ENCODE measurements at places on chromosomes 12 and 14.

DNA sequence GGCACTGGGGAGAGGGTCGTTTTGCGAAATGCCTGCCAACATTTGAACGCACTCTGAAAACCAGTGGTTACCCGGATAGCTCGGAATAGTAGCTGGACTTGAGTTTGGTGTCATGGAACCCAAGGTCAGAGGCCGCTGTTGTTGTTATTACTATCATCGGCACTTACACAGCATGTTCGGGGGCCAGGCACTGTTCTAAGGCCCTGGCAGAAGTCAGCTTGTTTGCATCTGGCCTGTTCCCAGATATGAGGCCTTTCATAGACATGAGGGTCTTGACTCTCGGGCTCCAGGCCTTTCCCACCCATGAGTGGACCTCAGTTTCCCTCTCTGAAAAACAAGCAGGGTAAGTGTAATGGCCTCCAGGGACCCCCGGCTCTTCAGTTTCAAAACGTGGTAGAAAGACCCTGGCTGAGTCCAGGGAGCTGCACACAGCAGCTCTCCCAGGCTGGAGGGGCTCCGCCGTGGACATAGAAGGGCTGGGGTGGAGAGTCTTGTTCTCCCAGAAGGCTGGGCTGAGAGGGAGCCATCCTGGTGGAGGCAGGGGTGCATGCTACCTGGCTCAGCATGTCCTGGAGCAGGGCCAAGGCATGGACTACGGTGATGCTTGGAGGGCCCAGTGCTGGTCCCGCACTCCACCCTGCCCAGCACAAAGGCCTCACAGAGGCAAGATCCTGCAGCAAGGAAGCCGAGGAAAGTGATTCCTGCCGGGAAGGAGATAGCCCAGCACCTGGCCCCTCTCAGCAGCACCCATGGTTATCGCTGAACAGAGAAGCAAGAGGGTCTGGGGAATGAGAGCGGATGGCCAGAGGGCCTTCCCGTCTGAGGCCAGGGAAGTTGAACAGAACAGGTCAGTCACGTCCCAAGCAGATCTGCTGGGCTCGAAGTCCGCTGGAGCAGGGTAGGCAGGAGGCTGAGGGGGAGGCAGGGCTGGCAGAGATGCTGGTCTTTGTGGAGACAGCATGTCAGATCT is 63.5 kb upstream of the C14orf180 start:
- no peaks in the 10 kb centered on the region for H3K27me3 ChIP-seq
- H3K4me1 ChIP-seq, result no peaks in the 10 kb centered on the region
- H3K36me3 ChIP-seq, result no peaks in the 10 kb centered on the region
- no peak for DNase-seq
- no peak overlapping the region for H3K4me3 ChIP-seq
- no peak overlapping the region for H3K27ac ChIP-seq

- H3K4me1 ChIP-seq, result peaks cover 5% of the 10 kb centered on the region
- H3K4me3 ChIP-seq, result peak overlapping the region; percentile 80
- H3K36me3 ChIP-seq, result no peaks in the 10 kb centered on the region
- peaks cover 13% of the 10 kb centered on the region for H3K27me3 ChIP-seq
Measured at GRCh38 chr12:8890313-8891085, 23.8 kb upstream of the PHC1 start.

DNA sequence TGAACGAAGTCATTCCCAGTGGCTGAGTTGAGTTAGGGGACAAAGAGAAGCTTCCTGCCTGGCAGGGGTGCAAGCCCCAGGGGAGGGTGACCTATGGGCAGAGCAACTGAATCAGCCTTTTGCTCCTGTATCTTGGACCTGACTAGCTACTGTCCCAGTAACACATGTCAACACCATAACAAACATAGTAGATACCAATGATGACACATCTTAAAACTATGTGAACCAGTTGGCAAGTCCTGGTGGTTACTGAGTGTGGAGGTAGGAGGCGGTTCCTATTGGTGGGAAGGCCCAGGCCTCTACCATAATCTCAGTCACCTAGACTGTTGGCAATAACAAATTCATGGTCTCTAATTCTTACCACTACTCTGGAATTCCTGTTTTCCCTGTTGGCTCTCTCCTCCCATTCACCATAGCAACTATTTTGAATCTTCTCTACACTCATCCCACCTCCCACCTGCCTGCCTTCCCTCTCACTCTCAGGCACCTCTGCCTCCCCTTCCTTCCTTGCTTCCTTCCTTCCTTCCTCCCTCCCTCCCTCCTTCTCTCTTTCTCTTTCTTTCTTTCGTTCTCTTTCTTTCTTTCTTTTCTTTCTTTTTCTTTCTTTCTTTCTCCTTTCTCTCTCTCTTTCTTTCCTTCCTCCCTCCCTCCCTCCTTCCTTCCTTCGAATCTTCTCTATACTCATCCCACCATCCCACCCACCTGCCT is 8.1 kb upstream of the P2RX7 start:
- H3K36me3 ChIP-seq, result peaks cover under 1% of the 10 kb centered on the region
- H3K27me3 ChIP-seq, result peaks cover 4% of the 10 kb centered on the region
- peaks cover 56% of the 10 kb centered on the region for H3K4me1 ChIP-seq
- DNase-seq, result peak; percentile 35

DNA sequence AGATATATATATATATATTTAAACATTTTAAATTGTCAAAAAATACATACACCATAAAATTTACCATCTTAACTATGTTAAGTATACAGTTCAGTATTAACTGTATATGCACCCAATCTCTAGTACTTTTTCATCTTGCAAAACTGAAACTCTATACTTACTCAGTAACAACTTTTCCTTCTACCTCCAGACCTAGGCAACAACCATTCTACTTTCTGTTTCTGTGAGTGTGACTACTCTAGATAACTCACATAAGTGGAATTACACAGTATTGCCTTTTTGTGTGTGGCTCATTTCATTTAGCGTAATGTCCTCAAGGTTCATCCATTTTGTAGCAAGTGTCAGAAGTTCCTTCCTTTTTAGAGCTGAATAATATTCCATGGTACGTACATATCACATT is 8.2 kb downstream of the FAM234B start:
- no peak overlapping the region for H3K27ac ChIP-seq
- no peak overlapping the region for H3K4me3 ChIP-seq
- H3K4me1 ChIP-seq, result peaks cover 2% of the 10 kb centered on the region

GRCh38 chr12:47755655-47756562 is 2.8 kb downstream of the RAPGEF3 start:
- no peak for DNase-seq
- H3K27me3 ChIP-seq, result peaks cover 4% of the 10 kb centered on the region
- H3K4me1 ChIP-seq, result peaks cover 38% of the 10 kb centered on the region
- no peaks in the 10 kb centered on the region for H3K36me3 ChIP-seq
- no peak overlapping the region for H3K4me3 ChIP-seq
- H3K27ac ChIP-seq, result peak overlapping the region; percentile 5

- peaks cover 2% of the 10 kb centered on the region for H3K4me1 ChIP-seq
- H3K27ac ChIP-seq, result no peak overlapping the region
- peaks cover 10% of the 10 kb centered on the region for H3K27me3 ChIP-seq
Measured at GRCh38 chr12:52799505-52800211, 3.7 kb upstream of the KRT3 start.

- H3K27me3 ChIP-seq, result no peaks in the 10 kb centered on the region
- DNase-seq, result no peak
- peaks cover 9% of the 10 kb centered on the region for H3K4me1 ChIP-seq
- H3K36me3 ChIP-seq, result no peaks in the 10 kb centered on the region
Measured at GRCh38 chr14:30884901-30885300, 10.5 kb downstream of the COCH start.

GRCh38 chr12:122834921-122835749 is at the start of gene HIP1R:
Gene HIP1R, plus strand, starts transcription at chr12:122835457. Its CDS starts 94 bp downstream, at chr12:122835551.
- peaks cover 32% of the 10 kb centered on the region for H3K4me1 ChIP-seq
- peak within 1 kb of the TSS; percentile 95 for H3K4me3 ChIP-seq
- DNase-seq, result peak; percentile 63
- H3K27ac ChIP-seq, result peak within 1 kb of the TSS; percentile 93

- peak; percentile 92 for DNase-seq
- peaks cover 72% of the 10 kb centered on the region for H3K36me3 ChIP-seq
- H3K27ac ChIP-seq, result peak overlapping the region; percentile 93
- peaks cover 27% of the 10 kb centered on the region for H3K4me1 ChIP-seq
Measured at GRCh38 chr12:47216150-47216677, 136.5 kb upstream of the AMIGO2 start.

- peak; percentile 90 for DNase-seq
- peak overlapping the region; percentile 92 for H3K27ac ChIP-seq
- peaks cover 31% of the 10 kb centered on the region for H3K4me1 ChIP-seq
- no peaks in the 10 kb centered on the region for H3K36me3 ChIP-seq
- H3K4me3 ChIP-seq, result peak overlapping the region; percentile 72
Measured at GRCh38 chr14:74401504-74402241, 24.3 kb downstream of the SYNDIG1L start.

- peaks cover 8% of the 10 kb centered on the region for H3K4me1 ChIP-seq
- no peak for DNase-seq
- no peaks in the 10 kb centered on the region for H3K27me3 ChIP-seq
Measured at GRCh38 chr14:55288439-55288838, 17.2 kb downstream of the FBXO34 start.

GRCh38 chr12:8449355-8449859 is 6.4 kb upstream of the CLEC6A start:
- H3K4me1 ChIP-seq, result no peaks in the 10 kb centered on the region
- no peaks in the 10 kb centered on the region for H3K36me3 ChIP-seq
- no peak overlapping the region for H3K4me3 ChIP-seq
- no peak overlapping the region for H3K27ac ChIP-seq

DNA sequence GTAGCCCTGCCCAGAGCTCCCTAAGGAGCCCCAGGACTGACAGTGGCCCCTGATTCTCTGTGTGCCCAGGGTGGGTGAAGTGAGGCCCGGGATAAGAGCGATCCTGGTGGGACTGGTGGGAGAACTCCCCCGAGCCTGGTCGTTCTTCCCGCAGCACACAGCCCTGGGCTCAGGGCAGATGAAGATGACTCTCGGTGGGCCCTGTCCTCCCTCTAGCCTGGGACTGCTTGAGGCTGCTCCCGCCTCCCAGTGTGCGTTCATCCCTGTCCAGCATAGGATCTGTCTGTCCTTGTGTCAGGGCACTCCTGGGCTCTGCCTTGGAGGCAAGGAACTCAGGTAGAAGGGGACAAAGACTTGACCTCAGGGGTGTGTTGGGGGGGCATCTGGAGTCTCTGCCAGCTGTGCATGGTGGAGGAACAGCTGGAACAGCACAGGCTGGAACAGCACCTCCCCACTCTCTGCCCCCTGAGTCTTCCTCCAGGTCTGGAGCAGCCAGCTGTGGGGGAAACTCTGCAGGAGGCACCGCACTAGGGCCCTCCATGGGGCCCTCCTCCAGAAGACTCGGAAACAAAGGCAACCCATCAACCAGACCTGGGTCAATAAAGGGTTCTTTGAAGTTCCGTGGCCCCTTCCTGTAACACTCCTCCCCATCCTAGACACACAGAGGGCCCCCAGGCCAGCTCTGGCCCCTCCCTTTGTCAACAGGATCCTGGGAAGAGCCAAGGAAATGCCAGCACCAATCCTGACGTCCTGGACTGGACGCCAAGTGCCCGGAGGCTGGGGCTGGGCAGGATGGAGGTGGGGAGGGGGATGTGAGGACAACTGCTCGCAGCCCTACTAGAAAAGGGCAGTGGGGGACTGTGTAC is 15.9 kb downstream of the FAIM2 start:
- no peak overlapping the region for H3K4me3 ChIP-seq
- no peak for DNase-seq
- H3K36me3 ChIP-seq, result no peaks in the 10 kb centered on the region
- peaks cover 16% of the 10 kb centered on the region for H3K27me3 ChIP-seq
